Posterior vena cava (tissue), 2 donors: ENCODE measurements at places on chromosomes 7 and 10. TPM values are rescaled to one million over a fixed set of nuclear protein-coding genes. Genes with fewer than 3 reads are reported as not detected.

DNA sequence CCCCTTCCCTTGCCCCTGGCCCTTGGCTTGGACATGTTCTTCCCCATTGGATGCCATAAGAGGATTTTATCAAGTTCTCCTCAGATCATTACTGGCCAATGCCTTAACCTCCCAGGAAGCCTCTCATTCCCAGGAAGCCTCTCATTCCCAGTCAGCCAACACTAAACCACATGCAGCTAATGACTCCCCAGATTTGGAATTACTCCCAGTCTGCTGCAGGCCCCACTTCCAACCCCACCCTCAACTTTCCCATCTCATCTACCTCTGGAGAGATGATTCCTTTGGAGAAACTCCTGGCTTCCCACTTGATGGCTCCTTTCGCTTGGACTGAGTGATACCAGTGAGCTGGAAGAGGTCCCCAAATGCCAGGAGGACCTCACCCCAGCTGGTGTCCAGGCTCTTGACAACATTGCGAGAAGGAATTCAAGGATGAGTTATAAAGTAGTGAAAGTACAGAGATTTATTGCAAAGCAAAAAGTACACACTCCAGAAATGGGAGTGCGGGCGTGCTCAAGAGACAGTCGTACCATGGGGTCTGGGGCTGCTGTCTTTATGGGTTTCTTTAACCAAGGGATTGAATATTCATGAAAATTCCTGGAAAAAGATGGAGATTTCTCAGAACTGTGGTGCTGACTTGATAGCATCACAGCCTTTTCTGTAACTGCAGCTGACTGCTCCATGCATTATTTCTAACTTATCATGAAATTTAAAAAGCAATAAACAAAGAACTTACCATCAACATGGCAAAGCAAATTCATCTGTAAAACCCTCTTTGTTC lies 117.2 kb upstream of the ADCY1 start:
- no peak for DNase-seq

GRCh38 chr7:118802726-118803125 lies 578.2 kb downstream of the ANKRD7 start:
- no peak for DNase-seq

GRCh38 chr7:39588416-39588815 lies 22.2 kb downstream of the YAE1 start:
- no peak for DNase-seq

GPR37 gene
- 0.19 TPM for total RNA-seq

GRCh38 chr10:35212856-35213255 lies 86.2 kb downstream of the CREM start:
- no peak for DNase-seq

- DNase-seq: peak; percentile 79
Measured at GRCh38 chr10:79435271-79436065, 10.0 kb downstream of the ZCCHC24 start.

FAM241B gene
- total RNA-seq: 3.1 TPM

CCZ1B gene
- 73.1 TPM for total RNA-seq

DNA sequence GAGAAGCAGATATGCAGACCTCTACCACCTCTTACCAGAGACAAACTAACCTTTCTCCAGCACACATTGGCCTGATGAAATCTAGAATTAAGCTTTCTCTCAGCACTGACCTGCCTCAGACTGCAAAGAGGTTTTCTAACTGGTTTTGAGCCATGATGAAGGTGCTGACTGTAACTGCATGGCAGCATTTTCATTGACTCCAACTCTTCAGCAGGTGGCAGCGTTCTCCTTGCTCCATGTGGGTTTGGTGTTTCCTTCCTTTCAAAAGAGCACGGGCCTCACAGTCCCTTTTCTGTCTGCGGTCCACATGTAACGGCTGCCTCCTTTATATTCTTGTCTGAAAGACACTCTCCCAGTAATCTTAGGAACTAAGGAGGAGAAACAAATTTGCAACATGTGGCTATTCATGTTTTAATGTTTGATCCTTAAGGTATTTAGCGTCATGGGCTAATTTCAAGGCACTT lies 12.6 kb downstream of the KLLN start:
- no peak for DNase-seq

NAT16 gene
- not detected for total RNA-seq

GRCh38 chr10:88106366-88106765 lies 242.9 kb downstream of the PTEN start:
- no peak for DNase-seq

POM121L12 gene
- total RNA-seq: not detected

GRCh38 chr10:492836-493235 lies 196.6 kb downstream of the DIP2C start:
- DNase-seq: peak; percentile 31

DNA sequence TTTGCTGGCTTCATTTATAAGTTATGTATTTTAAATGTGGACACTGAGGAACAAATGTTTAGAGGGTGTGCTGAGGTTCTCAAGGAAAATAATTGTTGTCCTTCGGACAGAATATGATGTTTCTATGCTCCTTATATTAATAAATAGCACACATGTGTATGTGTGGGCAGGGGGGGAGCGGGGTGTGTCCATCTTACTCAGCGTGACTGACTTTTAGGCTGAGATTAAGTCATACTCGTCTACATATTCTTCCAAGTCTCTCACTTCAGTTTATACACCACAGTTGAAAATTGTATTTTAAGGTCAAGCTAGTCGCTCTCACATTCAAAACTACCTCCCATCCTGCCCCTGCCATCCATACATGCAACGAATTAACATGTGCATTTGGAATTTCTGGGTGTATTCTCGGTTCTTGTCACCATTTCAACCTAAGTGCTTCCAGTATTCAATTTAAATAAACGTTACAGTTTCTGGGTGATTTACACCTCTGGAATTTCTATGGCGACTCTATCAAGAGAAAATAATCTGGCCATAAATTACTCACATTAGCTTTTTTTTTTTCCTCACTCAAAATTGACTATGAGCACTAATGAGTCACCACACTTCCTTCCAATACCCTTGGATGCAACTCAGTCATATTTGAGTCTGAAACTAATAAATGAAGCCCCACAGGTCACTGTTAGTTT lies 3.3 kb downstream of the PCDH15 start:
- no peak for DNase-seq

DNA sequence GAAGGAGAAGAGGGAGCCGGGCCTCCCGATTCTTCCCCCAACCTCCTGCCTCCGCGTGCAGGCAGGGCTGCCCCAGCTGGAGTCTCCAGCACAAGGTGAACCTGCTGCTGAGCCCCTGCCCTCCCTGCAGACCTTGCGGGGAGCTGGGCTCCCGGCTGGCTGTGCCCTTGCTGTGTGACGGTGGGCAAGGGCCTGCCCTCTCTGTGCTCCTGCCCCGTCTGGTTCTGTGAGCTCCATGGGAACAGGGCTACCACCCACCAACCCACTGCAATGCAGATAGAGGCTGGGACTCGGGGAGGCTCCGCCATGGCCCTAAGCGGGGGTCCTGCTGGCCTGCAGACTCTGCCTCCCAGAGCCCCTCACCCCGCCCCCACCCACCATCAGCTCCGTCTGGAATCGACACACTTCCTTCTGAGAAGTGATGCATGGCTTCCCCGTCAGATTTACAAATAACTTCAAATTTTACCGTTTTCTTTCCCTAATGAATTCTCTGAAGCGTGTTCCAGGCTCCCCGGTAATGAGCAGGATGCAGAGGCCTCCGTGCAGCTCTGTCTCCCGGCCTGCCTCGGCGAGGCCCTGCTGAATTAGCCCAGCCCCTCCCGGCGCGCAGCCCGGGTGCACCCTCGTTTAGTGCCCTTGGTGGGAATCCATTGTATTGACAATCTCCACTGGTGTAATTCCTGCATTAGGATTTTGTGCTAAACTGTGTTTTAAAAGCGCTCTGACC lies 111.0 kb downstream of the MICALL2 start:
- DNase-seq: peak; percentile 70

- DNase-seq: no peak
Measured at GRCh38 chr7:112743811-112744210, 46.4 kb downstream of the TMEM168 start.

GRCh38 chr10:114094795-114095194 lies 51.1 kb downstream of the ADRB1 start:
- no peak for DNase-seq

NET1 gene
- total RNA-seq: 113 TPM

DNA sequence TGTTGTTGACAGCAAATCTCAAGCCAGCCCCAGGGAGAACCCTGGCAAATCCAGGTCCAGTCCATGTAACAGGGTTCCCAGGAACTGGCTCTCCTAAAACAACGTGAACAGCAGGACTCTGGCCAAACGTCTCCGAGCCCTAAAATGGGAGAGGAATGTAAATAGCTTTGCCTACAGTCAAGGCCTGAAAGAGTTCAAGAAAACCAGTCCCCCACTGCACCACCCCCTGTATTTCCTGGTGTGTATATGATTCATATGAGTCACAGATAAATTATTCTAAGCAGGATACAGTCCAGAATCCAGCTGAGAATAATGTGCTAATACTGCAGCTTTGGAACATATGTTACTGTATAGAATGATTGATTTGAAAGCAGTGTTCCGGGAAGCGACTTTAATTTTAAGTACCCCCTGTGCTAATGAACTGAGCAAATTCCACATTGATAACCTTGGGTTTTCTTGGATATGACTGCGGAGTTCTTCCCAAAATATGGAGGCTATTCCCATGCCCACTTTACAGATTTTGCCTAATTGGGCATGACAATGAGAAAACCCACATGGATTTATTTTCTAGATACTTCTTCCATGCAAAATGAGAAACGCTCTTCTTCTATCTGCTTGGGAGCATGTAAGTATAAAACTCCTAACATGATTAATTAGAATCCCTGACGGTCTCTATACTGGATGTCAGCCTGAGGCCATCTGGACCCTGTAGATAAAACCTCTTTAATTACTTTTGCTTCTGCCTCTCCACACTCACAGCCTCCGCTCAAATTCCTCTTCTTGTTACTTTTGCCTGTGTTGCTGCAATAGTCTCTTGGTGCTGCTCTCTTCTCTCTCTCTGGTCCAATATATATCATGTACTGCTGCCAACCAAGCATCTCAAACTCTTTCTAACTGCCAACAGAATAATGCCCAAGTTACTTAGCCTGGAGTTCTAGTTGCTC lies 50.2 kb downstream of the LAMB4 start:
- DNase-seq: no peak

DNA sequence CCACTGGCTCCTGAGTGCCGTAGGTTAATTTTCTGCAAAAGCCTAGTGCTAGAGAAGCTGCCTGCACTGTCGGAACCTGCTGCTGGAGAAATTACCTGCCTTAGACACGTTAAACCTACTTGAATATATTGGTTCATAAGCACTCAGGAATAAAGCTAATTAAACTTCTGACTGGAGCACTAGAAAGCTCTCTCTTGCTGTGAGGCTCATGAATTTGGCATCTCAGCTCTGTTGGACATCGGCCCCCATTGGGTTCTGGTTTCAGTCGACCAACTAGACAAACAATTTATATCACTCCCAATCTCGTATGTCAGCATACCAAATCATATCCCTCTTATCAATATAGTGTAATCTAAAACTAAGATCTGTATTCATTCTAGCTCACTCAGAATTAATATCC lies 52.4 kb upstream of the SEMA3C start:
- no peak for DNase-seq

CNPY1 gene
- not detected for total RNA-seq
